ENCODE measurements at places on chromosomes 7 and 10.

GRCh38 chr10:68208424-68209042, 23.4 kb downstream of the ATOH7 start:
- DNase-seq = no peak

DNA sequence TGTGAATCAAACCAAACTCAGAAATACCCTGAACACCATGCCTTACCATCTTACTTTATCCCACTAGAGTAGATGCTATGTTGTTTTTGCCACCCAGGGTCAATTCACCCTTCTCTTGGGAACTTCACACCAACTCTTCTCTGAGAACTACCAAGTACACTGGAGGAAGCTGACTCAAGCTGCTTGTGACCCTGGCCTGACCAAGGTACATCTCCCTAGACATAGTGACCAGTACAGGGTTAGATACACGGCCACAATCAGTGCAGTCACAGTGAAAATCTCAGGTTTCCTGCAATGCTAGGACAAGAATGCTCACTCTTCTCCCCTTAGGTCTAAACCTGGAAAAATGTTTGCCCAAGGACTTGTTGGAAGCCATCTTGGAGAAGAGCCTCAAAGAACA, 31.8 kb downstream of the EZH2 start:
- no peak for DNase-seq

DNA sequence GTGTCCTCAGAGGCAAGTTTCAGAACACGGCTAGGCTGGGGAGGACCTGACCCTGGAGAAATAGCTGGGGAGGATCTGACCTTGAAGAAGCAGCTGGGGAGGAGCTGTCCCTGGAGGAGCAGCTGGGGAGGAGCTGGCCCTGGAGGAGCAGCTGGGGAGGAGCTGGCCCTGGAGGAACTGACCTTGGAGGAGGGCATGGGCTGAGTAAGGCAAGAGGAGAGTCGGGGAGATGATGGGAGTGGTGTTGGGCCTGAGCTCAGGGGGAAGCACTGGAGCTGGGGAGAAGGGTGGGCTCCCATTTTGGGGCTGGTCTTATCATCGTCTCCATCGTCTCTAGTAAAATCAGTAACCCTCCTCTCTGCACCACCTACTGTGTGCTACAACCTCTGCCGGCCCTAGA, 179.8 kb upstream of the SHH start:
- DNase-seq = no peak

DNA sequence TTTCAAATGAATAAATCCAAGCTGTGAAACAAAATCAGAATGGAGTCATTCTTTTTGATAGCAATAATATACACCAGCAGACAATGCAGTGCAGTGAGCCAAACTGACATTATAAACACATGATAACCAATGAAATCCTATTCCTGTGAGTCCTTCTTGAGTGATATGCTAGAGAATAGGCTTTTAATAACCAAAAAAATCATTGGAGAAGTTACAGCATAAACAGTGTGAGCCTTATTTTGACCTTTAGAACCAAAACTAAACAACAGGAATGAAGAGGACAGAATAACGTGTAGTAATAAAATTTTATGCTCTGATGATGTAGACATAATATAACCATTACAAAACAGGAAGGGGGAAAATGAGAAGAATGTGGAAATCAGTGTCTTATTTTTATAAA, 8.7 kb downstream of the HUS1 start:
- DNase-seq = no peak

GRCh38 chr10:43931308-43931930, 282.7 kb upstream of the ZNF32 start:
- DNase-seq = no peak

GRCh38 chr10:98431016-98431415, 15.7 kb downstream of the HPS1 start:
- DNase-seq = no peak

DNA sequence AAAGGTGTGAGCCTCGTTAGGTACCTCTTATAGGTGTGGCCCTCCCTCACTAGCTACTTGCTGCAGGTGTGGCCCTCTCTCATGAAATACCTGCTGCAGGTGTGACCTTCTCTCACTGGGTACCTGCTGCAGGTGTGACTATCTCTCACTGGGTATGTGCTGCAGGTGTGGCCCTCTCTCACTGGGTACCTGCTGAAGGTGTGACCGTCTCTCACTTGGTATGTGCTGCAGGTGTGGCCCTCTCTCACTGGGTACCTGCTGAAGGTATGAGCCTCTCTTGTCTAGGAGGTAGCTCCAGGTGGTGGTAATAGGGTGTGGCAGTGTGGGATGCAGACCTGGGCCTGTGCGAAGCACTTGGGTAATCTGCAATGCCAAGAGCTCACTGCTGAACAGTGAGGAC, 170.7 kb upstream of the PLPP4 start:
- DNase-seq = no peak

- no peak for DNase-seq
These were observed 55.9 kb downstream of the DIP2C start for GRCh38 chr10:633279-634245.

- no peak for DNase-seq
These were observed 65.5 kb downstream of the CUX1 start for GRCh38 chr7:101882595-101883564.

DNA sequence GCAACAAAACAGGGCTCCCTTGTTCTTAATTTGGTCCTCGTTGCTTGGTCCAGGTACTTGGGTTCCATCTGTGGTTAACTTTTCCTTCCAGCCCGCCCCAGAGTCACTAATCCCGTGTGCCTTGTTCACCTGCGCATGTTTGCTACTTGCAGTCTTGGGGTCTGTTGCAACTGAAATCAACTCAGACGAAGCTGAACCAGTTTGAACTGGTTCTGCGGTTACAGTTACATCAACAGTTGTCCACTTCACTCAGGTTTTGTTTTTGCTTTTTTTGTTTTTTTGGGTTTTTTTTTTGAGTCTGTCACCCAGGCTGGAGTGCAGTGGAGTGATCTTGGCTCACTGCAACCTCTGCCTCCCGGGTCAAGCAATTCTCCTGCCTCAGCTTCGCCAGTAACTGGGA, 34.7 kb downstream of the TRRAP start:
- DNase-seq = no peak

- no peak for DNase-seq
These were observed 20.3 kb downstream of the PLAC9 start for GRCh38 chr10:80152820-80153219.

GRCh38 chr7:41063116-41063515, 639.8 kb downstream of the INHBA start:
- DNase-seq = no peak

- DNase-seq = no peak
These were observed 257 bp downstream of the WAC start for GRCh38 chr10:28533186-28533564.

Data from CD4-positive, alpha-beta T cell treated with Interleukin-4 for 4 hours (primary cell).